ENCODE measurements at places on chromosomes 6 and 20.

- peak; percentile 27 for DNase-seq
Measured at GRCh38 chr6:117423754-117424153, 2.0 kb downstream of the ROS1 start.

GRCh38 chr20:7985916-7986315 is 33.6 kb downstream of the TMX4 start:
- no peak for DNase-seq

- DNase-seq = no peak
Measured at GRCh38 chr20:57459278-57459677, 65.7 kb downstream of the CTCFL start.

DNA sequence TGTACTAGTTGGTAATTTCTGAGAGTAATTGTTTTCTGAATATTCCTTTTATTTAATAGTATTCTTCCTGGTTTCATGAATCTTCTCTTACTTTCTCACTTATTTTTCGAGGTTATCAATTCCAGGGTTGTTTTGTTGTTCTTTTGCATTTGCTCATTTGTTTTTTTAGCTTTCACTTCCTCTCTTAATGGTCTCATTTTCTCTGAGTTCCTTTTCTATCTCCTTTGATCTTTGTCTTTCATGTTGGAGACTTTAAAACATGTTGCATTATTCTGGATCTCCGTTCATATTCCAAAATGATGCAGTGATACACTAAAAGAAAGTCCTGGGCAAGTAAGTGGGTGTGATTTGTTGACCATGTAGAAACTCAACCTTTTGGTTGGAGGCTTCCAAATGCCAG is 345.3 kb upstream of the SLC35B3 start:
- DNase-seq = no peak

DNA sequence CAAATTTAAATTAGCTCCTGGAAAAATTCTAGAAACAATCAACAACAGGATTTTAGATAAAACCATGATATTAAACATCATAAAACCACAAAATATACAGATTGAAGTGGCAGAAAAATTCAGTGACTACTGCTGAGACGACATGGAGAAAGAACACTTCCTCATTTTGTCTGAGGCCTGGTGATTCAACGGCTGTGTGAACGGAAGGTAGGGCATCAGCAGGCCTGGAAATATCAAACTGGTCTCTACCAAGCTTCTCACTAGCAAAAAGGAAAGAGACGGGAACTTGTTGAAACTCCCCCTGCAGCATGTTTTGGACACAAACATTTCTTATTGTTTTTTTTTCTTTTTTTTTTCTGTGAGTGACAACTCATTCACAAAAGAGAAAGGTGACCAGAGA is 58.0 kb upstream of the AHI1 start:
- no peak for DNase-seq

GRCh38 chr6:167829513-167829912 is 2.8 kb downstream of the AFDN start:
- DNase-seq = no peak
